Type B pancreatic cell (in vitro differentiated cells): ENCODE measurements at places on chromosomes 12 and 14. TPM values are rescaled to one million over a fixed set of nuclear protein-coding genes. Genes with fewer than 3 reads are reported as not detected.

GRCh38 chr14:80425686-80426085, 214.4 kb upstream of the DIO2 start:
- no peak for DNase-seq

GRCh38 chr12:122473543-122474323, 27.0 kb downstream of the ZCCHC8 start:
- peak; percentile 44 for DNase-seq

Gene PARP2
- total RNA-seq, result 25.5 and 36.3 TPM in 2 replicates

DNA sequence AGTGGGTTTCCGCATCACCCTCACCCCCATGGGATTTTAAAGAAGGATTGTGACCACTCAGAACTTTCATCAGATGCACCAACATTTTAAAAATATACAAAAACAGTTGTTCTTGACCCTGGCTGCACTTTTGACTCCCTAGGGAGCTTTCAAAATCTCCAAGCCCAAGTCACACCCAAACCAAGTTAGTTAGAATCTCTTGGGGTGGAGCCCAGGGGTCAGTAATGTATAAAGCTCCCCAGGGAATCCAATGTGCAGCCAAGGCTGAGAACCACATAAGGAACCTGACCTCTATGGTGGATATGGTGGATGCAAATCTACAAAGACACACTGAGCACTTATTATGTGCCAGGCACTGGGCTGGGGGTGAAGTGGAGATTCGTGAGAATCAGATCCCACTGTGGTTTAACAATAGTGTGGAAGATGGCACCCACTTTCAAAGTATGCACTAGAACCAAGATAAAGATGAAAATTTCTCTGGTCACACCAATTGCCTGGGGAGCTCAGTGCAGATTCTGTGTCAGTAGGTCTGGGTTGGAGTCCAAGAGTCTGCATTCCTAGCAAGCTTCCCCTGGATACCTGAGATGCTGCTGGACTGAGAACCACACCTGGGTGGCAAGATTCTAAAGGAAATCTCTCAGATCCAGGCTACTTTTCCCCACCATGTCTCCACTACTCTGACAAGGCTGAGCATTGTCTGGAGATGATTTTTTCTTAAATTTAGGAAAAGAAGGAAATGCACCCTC, 18.9 kb upstream of the CMKLR1 start:
- no peak for DNase-seq
